ENCODE measurements at places on chromosomes 2 and 18.

- DNase-seq = no peak
Measured at GRCh38 chr2:129329574-129329973, 649.9 kb upstream of the RAB6C start.

GRCh38 chr2:52289741-52290140 is 1257.8 kb upstream of the NRXN1 start:
- DNase-seq = no peak

GRCh38 chr2:49577041-49577440 is 422.7 kb upstream of the FSHR start:
- DNase-seq = no peak

- no peak for DNase-seq
Measured at GRCh38 chr2:27800856-27801255, 29.3 kb downstream of the MRPL33 start.

GRCh38 chr2:109439390-109439786 is 174.4 kb downstream of the SEPTIN10 start:
- DNase-seq = no peak

DNA sequence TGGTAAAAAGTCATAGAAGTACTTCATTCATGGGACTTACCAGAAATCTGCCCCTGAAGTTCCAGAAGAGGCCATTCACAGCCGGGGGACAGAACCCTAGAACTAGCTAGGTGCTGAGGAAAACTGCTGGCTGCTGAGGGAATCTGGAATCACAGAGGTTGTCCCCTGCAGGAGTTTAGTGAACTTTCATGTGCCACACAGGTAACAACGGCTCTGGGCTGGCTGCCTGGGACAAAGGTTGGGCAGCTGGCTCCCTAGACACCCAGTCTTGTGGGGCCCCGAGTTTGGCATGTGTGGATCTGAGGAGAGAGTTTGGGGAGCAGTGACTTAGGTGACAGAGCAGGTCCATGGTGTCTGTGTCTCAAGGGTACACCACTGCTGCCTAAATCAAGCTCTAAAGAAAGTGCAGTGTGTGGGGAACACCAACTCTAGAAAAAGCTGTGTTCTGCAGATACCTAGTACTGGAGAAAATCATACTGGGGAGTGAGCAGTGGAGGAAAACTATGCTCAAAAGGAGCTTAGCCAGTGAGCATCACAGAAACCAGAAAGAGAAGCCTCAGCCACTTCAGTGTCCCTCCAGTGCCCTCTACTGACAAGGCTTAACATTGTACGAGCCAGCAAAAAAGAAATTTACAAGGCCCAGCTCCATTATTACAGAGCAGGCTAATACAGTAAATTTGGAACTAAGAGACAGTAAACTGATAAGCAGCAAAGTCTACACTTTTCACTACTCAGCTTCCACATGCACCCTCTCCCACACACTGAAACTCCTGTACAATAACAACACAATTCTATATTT is 15.2 kb downstream of the GALNT3 start:
- no peak for DNase-seq

GRCh38 chr2:21966139-21966538 is 842.4 kb downstream of the TDRD15 start:
- DNase-seq = no peak

- DNase-seq = no peak
Measured at GRCh38 chr2:45851576-45852304, 200.3 kb downstream of the PRKCE start.

DNA sequence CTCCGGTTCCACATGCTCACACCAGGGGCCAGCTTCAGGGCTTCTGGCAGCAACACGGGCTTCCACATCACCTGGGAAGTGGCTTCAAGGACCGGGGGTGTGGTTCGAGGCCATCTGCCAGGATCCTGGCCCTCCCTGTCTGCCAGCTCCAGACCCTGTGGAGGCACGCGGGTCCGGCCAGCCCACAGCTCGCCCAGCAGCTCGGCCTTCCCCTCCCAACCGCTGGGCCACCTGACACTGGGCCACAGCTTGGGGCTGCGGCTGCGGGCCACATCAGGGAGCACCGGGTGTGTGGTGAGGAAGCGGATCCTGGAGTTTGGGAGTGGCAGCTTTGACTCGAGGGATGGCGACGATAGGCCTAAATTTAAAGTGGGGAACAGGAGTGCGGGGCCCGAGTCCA is 7.0 kb downstream of the C2orf81 start:
- DNase-seq = no peak

GRCh38 chr18:23250893-23251656 is 115.8 kb downstream of the CABLES1 start:
- no peak for DNase-seq

DNA sequence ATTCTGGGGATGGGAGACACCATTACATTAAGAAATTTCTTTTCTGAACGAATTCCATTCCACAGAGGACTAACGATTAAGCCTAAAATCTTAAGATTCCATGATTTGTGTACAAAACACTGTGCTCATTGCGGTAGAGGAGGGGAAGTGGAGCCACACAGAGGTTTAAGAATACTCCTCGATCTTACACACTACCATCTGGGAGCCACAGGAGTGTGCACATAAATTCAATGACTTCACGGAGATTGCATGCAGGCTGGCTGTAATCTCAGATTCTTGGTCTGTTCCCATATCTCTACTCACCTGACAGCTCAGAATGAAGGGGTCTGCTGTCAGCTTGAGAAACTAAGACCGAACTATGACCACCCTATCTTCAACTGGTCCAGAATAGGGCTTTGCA is 762 bp downstream of the VPS4B start:
- no peak for DNase-seq

GRCh38 chr2:84643991-84644390 is 127.7 kb downstream of the DNAH6 start:
- no peak for DNase-seq

- no peak for DNase-seq
Measured at GRCh38 chr18:77073336-77074093, 59.1 kb downstream of the MBP start.

DNA sequence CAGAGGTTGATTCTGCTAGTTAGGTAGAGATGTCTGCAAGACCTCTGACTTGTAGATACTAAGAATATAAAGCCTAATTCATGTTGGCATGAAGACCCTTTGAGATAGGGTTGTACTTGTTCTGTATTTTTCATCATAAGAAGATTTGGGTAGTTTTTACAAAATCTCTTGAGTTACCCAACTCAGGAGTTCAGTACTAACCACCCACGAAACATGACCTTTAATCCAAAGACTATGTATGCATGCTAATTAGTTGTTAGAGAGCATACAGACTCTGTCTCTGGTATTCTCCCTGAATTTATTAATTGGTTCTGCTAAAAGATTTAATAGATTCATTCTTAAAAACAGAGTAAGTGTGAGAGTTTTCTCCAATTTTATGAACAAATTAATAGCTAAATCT is 16.9 kb downstream of the PECR start:
- DNase-seq = no peak

Measured in activated CD8-positive, alpha-beta memory T cell treated with anti-CD3 and anti-CD28 coated beads for 48 hours (primary cell).